Stimulated activated CD4-positive, alpha-beta T cell treated with anti-CD3 and anti-CD28 coated beads, Interleukin-1b, Interleukin-23, amount 100 ng/mL, for 1 hour (primary cell): ENCODE measurements at places on chromosomes 1 and 21.

DNA sequence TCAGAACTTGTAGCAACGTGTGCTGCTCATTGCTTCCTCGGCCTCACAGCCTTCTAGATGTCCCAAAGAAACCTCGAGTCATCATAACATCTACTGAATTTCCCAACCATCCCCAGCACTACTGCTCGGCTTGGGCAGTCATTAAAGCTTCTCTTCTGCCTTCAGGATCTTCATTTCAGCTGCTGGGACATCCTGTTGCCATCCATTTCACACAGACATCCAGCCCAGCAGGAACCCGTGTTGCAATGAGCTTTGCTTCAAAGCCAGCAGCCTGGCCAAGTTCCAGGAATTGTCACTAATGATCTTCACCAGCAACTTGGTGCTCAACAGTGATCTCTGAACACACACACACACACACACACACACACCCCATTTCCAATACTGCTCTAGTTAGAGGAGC, 18.5 kb downstream of the WLS start:
- no peak for DNase-seq

- no peak for DNase-seq
These were observed 38.5 kb downstream of the EPHA2 start for GRCh38 chr1:16117369-16117768.

- DNase-seq, result no peak
These were observed 77.5 kb downstream of the FMN2 start for GRCh38 chr1:240169188-240169587.

- DNase-seq, result no peak
These were observed 27.2 kb upstream of the LRRC8C start for GRCh38 chr1:89605692-89606091.

DNA sequence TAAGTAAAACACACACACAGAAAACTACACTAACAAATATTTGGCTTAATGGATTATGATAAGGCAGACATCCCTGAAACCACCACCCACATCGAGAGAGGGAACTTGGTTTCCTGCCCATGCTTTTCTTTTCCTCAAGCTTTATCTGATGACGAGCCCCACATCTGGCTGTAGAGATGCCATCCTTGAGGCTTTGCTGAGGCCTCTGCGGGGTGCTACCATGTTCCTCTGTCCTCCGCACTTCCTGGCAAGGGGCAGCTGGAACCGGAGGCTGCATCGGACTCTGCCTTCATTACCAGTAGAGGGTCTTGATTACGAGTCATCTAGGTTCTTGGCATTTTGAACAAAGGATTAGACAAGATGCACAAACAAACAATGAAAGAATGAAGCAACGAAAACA, 21.7 kb upstream of the C1orf174 start:
- DNase-seq, result no peak

DNA sequence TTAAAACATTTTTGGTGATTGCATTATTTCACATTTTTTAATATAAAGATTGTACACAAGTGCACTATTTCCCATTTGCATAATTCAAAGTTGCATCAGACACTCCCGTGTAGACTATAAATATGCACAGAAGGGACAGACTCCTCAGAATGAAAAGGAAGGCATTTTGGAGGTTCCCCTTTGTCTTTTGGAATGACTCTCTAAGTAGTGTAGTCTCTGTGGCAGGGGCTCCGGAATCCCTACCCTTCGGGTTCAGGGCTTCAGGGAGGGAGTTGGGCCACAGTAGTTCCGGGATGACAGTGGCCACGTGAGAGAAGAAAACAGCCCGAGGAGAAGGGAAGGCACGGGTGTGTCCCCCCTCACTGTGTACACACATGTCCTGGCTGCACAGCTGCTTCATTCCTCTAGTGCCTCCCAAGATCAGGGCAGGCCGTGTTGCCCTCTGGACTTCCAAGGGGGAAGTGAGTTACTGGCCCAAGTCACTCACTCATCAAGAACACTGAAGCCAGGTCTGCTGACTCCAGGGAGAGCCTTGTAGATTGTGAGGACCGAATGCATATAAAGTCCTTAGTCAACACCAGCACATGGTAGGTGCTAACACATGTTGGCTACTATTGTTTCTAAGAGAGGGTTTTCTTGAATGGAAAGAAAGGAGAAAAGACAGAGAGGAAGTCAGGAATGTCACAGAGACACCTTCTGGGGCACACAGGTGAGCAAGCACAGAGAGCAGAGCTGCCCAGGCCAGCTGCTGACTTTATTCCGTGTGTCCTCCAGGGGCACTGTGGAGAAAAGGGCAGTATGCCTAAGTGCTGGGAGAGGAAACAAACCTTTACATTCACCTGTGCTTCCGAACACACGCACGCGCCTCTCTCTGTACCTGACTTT, 39.8 kb downstream of the LHX4 start:
- DNase-seq, result no peak

DNA sequence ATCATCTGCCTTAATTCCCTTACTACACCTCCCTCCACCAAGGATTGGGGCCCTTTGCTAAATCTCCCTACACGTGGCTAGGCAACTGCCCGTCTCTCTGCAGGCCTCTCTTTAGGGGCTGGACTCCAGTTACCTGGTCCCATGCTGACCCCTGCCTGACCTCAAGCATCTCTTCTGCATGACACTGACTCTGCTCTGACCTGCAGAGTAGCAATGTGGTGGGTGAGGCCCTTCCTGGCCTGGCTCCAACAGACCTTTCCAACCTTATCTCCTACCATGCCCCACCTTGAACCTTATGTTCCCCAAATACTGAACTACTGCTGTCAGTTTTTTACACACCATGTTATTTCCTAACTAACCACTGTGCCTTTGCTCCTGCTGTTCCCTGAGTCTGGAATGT, 45.9 kb upstream of the EPS15 start:
- no peak for DNase-seq

DNA sequence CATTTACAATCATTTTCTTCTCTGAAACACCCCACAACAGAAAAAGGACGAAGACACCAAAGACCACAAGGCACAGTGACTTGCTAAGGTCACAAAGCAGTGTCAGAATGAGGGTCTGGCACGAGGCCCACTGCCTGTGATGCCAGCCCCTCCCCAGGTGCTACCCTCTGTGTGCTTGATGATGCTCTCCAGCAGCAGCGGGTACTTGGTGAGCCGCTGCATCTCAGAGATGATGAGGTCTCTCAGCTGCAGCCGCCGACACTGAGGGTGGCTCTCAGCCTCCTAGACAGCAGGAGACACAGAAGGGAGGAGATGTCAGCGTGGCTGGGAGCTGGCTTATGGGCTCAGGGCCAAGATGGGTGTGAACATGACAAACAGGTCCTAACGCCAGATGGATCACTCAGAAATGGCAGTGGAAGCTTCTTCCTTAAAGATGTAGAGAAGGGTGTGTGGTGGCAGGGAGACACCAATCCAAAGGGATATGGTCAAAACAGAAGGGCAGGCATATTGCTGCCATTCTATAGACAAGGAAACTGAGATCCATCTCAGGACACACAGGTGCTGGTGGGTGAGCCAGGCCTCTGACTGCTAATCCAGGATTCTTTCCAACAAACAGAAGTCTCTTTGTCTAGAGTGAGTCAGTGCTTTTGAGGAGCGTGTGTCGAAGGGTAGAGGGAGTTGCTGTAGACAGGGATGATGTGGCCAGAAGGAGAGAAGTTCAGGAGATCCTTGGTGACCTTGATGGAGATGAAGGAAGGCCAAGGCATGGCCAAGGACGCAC, 25.6 kb downstream of the LRRC71 start:
- DNase-seq, result no peak

DNA sequence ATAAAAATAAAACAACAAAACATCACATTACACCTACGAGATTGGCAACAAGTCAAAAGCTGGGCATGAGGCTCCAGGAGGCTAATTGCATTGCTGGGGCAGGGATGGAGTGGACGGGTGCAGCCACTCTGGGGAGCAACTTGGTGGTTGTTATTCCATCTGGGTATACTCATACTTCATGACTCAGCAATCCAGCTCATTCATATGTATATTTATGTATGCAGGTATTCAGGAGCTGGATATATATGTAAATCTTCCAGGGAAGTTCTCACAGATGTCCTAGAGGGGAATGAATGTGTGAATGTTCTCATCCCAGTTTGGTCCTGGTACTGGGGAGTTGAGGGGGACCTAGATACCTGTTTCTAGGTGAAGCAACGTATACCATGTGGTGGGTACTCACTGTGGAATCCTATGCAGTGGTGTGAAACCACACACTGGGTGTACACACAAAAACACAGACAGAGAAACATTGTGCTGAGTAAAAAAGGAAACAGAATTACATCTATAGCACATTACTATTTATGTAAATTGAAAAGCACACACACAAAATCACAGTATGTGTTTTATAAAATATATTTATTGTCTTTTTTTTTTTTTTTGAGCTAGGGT, 79.7 kb upstream of the RAB4A start:
- no peak for DNase-seq

- no peak for DNase-seq
These were observed 68.9 kb upstream of the PARP1 start for GRCh38 chr1:226476648-226477319.

DNA sequence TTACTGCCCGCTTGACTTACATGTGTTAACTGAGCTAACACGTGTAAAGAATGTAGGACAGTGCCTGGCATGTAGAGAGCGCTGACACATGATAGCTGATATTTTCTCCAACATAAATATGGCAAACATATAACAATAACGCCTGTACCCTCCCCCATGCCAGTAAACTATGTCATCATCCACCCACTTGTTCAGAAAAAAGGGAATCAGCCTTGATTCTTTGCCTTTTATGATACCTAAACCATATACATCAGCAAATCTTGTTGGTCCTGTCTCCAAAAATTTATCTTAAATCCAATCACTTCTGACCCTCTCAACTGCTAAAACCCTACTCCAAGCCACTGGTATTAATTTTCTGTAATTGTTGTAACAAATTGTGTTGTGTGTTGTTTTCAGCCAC, 1.1 kb upstream of the ZNF692 start:
- DNase-seq, result no peak

DNA sequence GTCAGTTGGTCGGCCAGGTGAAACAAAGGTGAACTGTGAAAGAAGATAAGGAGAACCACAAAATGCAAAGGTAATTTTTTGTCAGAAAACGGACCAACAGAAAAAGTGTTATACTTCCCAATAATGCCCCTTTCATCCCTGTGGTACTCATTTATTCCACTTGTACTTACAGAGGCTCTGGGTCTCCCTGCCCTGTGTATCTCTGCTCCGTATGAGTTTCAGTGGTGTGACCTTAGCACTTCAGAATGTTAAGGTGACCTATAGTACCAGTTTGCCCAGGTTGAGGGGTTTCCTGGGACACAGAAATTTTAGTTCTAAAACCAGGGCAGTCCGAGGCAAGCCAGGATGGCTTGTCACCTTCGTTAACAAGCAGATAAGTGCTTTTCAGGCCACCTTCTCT, 254.8 kb downstream of the OLFM3 start:
- DNase-seq, result no peak

DNA sequence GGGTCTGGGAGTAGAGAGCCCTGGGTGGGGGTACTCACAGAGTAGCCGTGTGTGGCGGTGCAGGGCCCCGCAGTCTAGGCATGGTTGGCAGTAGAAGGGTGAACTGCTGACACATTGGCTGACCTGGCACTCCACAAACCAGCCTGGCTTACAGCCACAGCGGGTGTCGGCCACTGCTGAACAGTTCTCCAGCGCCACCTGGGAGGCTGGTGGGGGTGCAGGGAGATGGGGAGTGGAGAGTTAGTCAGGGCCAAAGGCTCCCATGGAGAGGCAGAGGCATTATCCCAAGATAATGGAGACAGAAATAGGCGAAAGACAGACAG, 1.5 kb downstream of the TNFRSF25 start:
- DNase-seq, result no peak

DNA sequence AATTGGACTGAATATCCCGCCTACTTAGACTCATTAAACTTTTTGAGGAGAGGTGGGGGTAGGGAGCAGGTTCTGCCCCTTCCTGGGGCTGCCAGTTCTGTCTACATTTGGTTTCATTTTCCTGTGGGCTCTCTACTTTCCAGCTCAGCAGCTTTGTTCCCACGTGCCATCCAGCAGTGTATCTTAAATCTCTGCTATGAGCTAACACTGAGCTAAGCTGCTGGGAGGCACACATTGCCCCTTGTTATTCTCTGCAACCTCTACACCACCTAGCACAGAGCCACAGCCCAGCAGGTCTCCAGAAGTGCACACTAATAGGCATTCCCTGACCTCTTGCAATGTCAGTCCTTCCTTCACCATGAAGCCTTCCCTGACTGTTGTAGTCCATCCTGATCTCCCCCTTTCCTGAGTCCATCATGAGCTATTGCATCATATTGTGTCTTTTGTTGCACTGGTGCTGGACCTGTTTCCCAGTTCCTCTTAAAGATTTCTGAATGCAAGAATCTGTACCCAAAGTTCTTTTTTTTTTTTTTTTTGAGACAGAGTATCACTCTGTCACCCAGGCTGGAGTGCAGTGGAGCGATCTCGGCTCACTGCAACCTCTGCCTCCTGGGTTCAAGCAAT, 28.7 kb upstream of the NRDC start:
- DNase-seq, result no peak

DNA sequence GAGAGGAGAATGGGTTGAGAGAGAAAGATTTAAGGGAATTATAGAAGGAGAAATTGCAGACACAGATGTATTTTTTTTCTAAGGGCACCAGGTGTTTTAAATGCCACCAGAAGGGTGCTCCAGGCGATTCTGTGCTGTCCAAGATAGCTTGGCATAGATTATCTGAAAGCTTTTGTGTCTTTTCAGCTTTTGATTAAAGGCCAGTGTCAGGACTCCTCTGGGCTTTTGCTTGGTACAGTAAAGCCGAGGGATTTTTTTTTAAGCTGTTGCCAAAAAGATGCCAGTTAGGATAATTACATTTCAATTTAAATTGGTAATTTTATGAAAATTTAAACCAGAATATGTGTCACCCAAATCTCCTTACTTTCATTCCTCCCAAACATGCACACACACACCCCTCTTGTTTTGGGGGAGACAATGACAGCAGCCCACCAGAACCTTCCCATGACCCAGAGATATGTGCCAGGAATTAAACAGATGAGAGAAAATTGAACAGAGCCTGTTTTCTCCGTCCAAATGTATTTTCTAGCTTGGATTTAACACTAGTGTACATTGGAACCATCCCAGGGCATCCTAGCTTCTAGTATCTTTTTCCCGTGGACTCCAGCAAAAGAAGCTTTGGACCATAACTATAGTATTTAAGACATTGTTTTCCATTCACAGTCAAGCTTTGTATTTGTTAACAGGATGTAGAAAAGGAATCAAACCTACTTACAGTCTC, 670.7 kb upstream of the CXADR start:
- DNase-seq, result no peak

DNA sequence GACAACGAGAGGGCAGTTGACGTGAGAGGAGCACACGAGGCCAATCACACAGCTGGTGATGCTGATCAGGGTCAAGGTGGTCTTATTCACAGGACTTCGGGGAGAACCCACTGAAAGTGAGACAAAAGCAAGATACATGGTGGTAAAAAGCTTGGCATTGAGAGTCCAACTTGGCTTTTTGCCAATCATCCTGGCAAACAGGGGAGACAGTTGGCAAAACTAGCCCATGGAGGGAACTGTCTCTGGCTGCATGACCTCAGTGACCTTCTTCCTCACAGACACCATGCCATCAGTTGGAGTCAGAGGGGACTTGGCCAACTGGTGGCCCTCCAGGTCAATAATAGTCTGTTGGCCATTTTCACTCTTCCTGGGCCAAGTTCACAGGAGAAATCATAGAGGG, 139.9 kb downstream of the ASTN1 start:
- no peak for DNase-seq

GRCh38 chr21:29144736-29145353, 14.4 kb downstream of the MAP3K7CL start:
- no peak for DNase-seq
